ENCODE measurements at places on chromosomes 12 and 14.

GRCh38 chr14:102927878-102928411 lies 5.5 kb downstream of the AMN start:
- DNase-seq = no peak

DNA sequence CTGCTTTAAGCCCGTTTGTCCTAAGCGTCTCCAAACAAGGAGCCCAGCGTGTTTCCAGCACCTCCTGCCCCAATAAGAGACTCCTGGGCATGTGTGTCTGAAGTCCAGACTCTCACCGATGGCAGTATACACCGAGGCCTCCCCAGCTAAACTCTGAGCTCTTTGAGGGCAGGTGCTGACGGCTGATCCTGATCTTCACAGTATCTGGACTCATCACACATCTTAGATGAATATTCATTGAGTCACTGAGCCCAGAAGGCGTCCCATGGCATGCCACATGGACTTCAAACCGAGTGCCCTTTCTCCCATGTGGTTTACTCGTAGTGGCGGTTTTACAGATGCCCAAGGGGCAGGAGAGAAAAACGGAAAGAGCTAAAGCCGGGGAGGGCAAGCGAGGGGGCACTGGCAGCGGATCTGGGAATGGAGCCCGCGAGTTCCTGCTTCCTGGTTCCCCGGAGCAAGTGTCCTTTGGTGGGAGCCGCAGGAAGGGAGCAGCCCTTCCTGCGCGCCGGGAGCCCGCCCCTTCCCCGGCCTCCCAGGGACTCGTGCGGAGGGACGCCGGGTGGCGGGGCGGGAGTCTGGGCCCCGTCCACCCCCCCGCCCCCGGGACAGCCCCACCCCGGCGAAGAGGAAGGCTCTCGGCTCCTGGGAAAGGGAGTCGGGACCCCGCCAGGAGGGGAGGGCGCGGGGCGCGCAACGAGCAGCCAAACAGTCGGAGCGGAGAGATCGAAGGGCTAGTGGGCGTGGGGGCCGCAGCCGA lies 585 bp upstream of the TEAD4 start:
- DNase-seq = no peak

- DNase-seq = no peak
These were observed 260.7 kb downstream of the SSPN start for GRCh38 chr12:26455936-26456574.

DNA sequence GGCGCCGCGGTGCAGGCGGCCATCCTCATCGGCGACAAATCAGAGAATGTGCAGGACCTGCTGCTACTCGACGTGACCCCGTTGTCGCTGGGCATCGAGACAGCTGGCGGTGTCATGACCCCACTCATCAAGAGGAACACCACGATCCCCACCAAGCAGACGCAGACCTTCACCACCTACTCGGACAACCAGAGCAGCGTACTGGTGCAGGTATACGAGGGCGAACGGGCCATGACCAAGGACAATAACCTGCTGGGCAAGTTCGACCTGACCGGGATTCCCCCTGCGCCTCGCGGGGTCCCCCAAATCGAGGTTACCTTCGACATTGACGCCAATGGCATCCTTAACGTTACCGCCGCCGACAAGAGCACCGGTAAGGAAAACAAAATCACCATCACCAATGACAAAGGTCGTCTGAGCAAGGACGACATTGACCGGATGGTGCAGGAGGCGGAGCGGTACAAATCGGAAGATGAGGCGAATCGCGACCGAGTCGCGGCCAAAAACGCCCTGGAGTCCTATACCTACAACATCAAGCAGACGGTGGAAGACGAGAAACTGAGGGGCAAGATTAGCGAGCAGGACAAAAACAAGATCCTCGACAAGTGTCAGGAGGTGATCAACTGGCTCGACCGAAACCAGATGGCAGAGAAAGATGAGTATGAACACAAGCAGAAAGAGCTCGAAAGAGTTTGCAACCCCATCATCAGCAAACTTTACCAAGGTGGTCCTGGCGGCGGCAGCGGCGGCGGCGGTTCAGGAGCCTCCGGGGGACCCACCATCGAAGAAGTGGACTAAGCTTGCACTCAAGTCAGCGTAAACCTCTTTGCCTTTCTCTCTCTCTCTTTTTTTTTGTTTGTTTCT lies 1.7 kb downstream of the HSPA2 start:
- no peak for DNase-seq

GRCh38 chr14:55731881-55732498 lies 152.0 kb downstream of the KTN1 start:
- DNase-seq = peak; percentile 33

- no peak for DNase-seq
These were observed 14.8 kb upstream of the NFYB start for GRCh38 chr12:104152685-104153241.

DNA sequence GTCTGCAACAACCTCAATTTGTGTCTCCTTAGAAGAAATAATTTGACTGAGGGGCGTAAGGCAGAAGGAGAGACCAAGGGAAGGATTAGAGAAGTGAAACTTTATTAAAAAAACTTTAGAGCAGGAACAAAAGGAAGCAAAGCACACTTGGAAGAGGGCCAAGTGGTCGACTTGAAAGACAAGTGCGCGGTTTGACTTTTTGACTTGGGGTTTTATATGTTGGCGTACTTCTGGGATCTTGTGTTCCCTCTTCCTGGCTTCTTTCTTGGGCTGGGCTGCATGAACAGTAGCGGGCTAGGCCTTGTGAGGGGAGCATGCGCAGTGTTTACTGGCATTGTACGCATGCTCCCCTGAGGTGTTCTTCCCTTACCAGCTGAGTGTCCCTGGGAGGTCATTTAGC lies 369.3 kb upstream of the DCN start:
- no peak for DNase-seq

GRCh38 chr12:71164568-71165197 lies 6.9 kb upstream of the TSPAN8 start:
- DNase-seq = no peak

- no peak for DNase-seq
These were observed 131.8 kb downstream of the ERC1 start for GRCh38 chr12:1122786-1123185.

DNA sequence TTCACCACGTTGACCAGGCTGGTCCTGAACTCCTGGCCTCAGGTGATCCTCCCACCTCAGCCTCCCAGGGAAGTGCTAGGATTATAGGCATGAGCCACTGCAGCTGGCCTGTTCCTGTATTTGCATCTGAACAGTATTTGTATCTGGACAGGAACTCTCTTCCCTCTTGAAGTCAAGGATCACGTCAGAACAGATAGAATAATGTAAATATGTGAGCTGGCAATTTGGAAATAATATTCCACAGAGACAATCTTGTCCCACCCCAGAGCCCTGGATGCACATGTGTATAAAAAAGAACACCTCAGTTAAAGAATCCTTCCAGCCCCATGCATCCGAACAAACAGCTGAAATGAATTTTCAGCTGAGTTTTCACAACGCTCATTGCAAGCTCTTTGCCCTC lies 118.3 kb downstream of the VEZT start:
- no peak for DNase-seq

DNA sequence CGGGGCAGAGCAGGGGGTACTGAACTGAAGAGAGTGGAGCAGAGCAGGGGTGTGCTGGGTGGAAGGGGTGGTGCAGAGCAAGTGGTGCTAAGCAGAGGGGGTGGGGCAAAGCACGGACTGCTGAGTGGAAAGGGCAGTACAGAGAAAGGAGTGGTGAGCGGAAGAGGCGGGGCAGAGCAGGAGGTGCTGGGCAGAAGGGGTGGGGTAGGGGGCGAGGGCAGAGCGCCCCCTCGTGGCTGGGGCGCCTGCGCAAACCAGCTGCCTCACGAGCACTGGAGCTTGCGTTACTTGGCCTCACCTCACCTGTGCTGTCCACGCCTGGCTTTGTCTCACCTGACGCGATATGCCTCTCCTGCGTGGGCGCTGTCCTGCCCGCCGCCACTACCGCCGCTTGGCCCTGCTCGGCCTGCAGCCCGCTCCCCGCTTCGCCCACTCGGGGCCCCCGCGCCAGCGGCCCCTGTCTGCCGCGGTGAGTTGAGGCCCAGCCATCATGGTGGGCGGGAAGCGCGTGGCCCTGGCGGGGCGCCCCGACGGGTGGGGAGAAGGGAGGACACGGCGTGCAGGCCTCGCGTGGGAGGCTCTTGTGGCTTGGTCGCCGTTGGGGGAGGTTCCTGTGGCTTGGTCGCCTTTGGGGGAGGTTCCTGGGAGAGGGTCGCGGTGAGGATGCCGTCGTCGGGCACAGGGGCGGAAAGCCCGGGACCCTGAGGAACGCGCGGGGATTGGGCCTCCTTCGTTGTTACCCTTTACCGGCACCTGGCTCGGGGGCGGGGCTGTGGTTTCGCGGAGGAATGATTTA lies at the start of gene COX8C:
Gene COX8C (plus strand): TSS at position 257 of the 796 bp plus-strand sequence. CDS start 87 bp downstream, at position 344.
- no peak for DNase-seq

- DNase-seq = no peak
These were observed 428 bp downstream of the RNF41 start for GRCh38 chr12:56221232-56221756.

DNA sequence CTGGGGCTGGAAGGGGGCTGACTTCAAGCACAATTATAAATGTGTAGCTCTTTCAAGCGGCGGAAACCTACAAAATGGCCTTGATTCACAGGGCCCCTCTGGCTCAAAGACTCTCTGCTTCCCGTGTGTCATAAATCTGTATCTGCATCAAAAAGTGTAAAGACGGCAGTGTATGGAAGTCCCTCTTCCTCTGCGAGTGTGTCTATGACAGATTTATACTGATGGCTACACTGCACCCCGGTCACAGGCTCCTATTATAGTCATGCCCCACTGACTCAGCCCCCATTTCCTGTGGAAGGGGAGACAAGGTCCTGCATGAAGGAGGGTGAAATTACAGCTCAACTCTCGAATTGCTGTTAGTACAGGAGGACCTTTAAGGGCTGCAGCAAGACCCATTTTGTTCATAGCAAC lies 68.6 kb downstream of the HMGA2 start:
- DNase-seq = no peak

GRCh38 chr14:24991821-24992220 lies 58.1 kb downstream of the STXBP6 start:
- DNase-seq = no peak

GRCh38 chr12:21992823-21993222 lies 51.6 kb upstream of the ABCC9 start:
- DNase-seq = no peak

DNA sequence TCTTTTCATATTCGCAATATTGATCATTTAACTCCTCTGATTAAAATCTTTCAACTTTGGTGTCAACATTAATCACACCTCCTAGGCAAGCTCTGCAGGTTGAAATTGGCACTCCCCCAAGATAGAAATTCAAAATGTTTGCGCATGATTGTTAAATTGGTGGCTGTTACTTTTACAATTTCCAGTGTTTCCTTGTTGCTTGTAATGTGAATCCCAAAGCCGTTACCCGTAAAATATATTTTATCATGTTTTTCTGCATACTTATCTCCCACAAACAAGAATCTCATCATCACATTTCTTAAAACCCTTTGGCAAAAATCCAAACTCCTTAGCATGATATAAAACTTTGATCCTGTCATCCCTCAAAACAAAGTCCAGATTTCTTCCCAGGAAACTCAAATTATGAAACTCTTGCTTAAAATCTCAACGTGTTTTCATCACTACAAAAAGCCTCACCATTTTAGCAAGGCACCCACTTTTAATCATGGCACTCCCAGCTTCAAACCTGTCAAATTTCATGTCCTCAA lies 14.7 kb downstream of the RTL1 start:
- DNase-seq = no peak

- DNase-seq = no peak
These were observed 16.4 kb upstream of the NUDT4 start for GRCh38 chr12:93361151-93361919.

GRCh38 chr12:113049976-113050742 lies 6.4 kb upstream of the DTX1 start:
- DNase-seq = peak; percentile 60

- peak; percentile 54 for DNase-seq
These were observed 7.8 kb downstream of the RPAP3 start for GRCh38 chr12:47698055-47698454.

DNA sequence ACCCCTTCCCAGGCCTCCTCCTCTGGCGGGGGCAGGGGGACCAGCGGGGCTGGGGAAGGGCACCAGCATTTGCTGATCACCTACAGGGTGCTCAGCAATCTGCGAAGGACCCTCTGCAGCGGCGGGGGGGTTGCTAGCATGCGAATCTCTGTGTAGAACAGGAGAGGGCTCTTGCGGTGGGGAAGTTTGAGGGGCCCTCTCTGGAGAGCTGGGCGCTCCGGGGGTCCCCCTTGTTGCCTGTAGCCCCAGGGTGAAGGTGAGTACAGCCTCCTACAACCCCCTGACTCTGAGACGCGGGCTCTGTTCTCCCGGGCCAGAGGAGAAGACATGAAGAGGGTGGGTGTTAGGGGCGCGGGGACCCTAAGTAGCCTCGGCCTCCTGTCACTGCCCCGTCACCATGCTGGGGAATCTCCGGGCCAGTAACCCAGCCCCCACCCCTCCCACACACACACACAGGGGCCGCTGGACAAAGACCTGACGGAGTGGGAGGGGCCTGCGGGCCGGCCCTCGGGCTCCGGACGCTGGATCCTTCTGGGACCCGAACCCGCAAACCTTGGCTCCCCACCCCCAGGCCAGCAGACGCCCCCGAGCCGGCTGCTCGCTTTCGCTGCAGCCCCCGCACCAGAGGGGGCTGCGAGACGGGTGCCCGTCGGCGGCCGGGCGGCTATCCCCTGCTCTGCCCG lies 734 bp downstream of the FIGNL2 start:
- peak; percentile 47 for DNase-seq

Measured in B cell (primary cell).